Thoracic aorta (tissue), 2 donors: ENCODE measurements at places on chromosomes 3 and 15. TPM values are rescaled to one million over a fixed set of nuclear protein-coding genes. Genes with fewer than 3 reads are reported as not detected.

CCK gene
- total RNA-seq, result not detected

NRROS gene
- 4.7 TPM for total RNA-seq

- no peak overlapping the region for H3K4me3 ChIP-seq
- no peak overlapping the region for H3K27ac ChIP-seq
- no peak for DNase-seq
- no peaks in the 10 kb centered on the region for H3K27me3 ChIP-seq
- no peaks in the 10 kb centered on the region for H3K36me3 ChIP-seq
These were observed 256.1 kb upstream of the ADAMTS9 start for GRCh38 chr3:64943866-64944265.

DNA sequence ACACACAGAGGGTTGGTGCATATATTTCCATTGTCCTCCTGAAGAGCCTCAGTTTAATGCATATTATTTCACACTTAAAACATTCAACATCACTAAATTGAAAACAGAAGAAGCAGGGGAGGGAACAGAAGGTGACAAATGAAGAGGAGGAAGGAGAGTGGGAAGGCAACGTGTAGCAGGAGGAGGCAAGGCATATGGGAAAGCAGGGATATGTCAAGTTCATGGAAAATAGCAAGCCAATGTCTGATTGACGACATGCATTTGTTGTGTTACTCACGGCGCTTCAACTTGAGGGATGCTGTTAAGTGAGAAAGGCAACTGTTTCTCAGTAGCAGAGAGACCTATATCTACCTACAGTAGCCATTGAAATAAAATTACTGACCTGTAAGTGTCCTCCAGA, 154.5 kb downstream of the NSUN3 start:
- H3K36me3 ChIP-seq, result no peaks in the 10 kb centered on the region
- no peak overlapping the region for H3K27ac ChIP-seq
- H3K4me3 ChIP-seq, result no peak overlapping the region
- H3K4me1 ChIP-seq, result no peaks in the 10 kb centered on the region

- H3K27ac ChIP-seq, result no peak overlapping the region
- DNase-seq, result no peak
- no peak overlapping the region for H3K4me3 ChIP-seq
- no peaks in the 10 kb centered on the region for H3K36me3 ChIP-seq
- no peaks in the 10 kb centered on the region for H3K27me3 ChIP-seq
- H3K4me1 ChIP-seq, result no peaks in the 10 kb centered on the region
These were observed 14.0 kb upstream of the DLL4 start for GRCh38 chr15:40915116-40915661.

DNA sequence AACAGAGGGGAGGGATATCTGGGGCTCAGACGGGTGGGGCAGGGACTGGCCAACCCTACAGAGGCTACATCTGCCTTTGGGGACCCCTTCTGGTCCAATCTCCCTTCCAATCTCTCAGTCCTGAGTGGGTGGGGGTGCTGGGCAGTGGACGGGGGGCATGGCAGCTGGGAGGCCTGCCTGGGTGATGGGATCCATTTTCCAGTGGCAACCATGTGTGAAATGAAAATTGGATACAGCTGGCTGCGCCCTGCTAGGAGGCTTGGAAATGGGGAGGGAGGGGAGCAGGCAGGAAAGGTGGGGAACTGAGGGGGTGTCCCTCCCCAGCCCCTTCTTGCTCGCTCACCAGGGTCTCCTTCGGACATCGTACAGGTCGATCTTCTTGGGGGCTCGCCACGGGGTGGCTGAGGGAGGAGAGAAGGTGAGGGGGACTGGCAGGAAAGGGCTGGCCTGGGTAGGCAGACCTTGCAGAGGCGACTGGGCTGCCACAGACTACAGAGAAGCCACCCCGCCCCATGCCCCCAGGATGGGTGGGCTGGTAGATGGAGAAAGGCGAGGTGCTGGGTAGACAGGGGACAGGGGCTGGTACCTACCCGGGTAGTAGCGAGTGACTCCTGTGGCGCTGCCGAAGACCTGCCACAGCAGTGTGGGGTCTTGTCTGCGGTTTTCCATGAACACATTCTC, 21.2 kb upstream of the TMEM115 start:
- no peaks in the 10 kb centered on the region for H3K27me3 ChIP-seq
- H3K4me1 ChIP-seq, result peaks cover 4% of the 10 kb centered on the region
- H3K36me3 ChIP-seq, result no peaks in the 10 kb centered on the region

DNA sequence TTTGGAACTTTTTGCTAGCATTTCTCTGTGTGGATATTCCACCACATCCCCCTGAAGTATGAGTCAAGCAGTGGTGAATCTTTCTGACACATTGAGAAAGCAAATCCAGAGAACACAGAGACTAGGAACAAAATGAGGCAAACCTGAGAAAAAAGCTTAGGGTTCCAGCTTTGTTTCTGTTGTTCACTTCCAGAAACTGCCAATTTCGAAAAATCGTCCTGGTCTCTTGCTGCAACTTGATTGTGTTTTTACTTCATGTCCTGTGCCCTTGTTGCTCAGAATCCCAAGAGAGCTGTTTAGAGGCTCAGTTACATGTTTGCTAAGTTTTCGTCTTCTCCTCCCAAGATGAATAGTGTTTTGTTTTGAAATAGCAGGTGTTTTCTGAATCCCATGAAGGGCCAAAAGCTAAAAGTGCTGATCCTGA, 13.7 kb downstream of the MAP2K1 start:
- DNase-seq, result no peak
- no peaks in the 10 kb centered on the region for H3K27me3 ChIP-seq
- H3K27ac ChIP-seq, result no peak overlapping the region
- no peak overlapping the region for H3K4me3 ChIP-seq
- peaks cover 21% of the 10 kb centered on the region for H3K4me1 ChIP-seq
- peaks cover 5% of the 10 kb centered on the region for H3K36me3 ChIP-seq
